ENCODE measurements at places on chromosomes 5 and 9.

DNA sequence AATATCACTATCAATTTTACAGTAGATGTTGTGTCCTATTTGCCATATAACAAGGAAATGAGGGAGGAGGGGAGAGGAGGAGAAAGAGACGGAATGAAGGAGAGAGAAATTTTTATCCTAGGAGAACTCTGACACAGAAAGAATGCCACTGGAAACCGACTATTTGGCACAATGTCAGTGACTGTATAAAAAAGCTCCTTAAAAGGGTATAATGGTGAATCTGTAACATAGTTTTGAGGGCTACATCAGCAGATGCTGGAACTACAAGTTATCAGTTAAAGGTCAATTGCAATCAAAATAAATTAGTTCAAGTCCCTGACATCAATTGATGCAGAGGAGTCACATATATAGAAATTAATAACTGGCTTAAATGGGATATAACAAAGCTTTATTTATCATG lies 5.7 kb downstream of the EDIL3 start:
- no peak for DNase-seq

DNA sequence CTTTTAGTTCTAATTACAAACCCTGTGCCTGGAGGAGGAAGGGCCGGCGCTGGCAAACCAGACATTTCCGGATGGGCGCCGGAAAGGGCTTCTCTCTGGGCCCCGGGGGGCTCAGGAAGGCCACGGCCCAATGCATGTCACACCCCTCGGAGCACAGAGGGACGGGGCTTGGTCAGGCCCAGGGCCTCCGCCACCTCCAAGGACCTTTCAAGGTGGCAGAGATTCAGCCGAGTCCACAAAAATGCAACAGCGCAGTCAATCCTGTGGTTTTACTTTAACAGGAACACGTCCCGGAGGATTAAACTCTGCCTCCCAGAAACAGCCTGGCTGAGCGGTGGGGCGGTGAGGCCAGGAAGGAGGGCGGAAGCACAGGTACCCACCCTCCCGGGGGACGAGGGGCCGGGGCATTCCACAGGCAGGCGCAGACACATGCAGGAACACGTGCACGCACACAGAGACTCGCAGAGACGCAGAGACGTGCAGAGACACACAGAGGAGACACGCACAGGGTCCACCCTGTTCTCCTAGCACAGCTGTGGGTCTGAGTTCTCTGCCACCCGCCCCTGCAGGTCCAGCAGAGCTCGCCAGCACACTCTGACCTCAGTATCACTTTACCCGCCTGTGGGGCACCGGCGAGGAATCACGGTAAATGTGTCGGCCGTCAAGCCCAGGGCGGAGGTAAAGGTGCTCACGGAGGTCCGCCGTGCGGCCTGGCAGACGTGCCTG lies 23.0 kb downstream of the SLC9A3 start:
- no peak for DNase-seq

- DNase-seq = no peak
These were observed 160.0 kb downstream of the C9orf152 start for GRCh38 chr9:110047955-110048402.

DNA sequence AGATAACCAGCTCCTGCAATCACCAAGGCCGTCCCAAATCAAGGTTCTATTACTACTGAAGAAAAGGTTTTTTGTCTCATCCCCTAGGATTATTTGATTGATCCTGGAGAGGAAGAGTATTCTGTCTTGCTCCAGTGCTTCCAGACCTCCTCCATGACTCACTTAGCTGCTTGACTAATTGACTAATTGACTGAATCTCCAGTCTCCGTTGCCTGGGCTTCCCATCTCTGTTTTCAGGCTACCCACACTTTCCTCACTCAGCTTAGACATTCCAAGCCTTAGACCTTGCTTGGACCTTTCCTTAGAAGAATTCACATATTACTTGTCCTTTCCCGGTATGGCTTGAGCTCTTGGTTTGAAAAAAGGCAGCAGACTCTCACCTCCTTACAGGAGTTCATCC lies 60.6 kb downstream of the FRMD3 start:
- no peak for DNase-seq

GRCh38 chr5:159504106-159504856 lies 174.0 kb upstream of the IL12B start:
- DNase-seq = no peak

DNA sequence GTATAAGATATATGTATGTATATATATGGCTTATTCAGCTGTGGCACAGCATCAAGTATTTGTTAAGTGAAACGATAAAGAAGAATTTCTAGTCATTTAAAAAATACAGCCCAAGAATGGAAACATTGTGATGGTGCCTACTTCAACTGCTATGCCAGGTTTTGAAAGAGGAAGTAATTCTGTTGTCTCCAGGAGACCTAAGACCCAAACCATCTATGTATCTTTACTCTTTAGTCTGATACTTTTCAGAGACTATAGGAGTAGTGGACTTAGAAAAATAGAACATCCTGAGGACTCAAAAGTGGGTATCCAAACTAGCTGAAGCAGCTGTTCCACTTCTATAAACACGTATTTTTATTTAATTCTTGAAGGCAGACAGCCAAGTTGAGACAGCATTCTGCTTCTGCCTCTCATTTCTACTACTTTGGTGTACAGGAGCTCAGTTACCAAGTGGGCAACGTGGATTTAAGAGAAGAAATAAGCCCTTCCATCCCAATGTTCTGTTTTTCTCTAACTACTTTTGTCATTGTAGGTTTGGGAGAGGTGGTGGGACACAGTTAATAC lies 110.7 kb downstream of the RPS23 start:
- DNase-seq = no peak

Measured in GM19239 (cell line).